ENCODE measurements at places on chromosomes 2 and 18.

GRCh38 chr2:99940963-99941362 is 201.4 kb downstream of the AFF3 start:
- no peak for DNase-seq

- no peak for DNase-seq
Observed at GRCh38 chr18:42018831-42019230, 63.8 kb downstream of the PIK3C3 start.

GRCh38 chr18:55395799-55396198 is 192.2 kb downstream of the TCF4 start:
- DNase-seq = no peak

- DNase-seq = no peak
Observed at GRCh38 chr18:54030434-54030833, 194.0 kb downstream of the MBD2 start.

GRCh38 chr2:234292205-234292961 is 204.5 kb downstream of the ARL4C start:
- DNase-seq = no peak

- no peak for DNase-seq
Observed at GRCh38 chr2:65605743-65606058, 173.3 kb upstream of the SPRED2 start.

DNA sequence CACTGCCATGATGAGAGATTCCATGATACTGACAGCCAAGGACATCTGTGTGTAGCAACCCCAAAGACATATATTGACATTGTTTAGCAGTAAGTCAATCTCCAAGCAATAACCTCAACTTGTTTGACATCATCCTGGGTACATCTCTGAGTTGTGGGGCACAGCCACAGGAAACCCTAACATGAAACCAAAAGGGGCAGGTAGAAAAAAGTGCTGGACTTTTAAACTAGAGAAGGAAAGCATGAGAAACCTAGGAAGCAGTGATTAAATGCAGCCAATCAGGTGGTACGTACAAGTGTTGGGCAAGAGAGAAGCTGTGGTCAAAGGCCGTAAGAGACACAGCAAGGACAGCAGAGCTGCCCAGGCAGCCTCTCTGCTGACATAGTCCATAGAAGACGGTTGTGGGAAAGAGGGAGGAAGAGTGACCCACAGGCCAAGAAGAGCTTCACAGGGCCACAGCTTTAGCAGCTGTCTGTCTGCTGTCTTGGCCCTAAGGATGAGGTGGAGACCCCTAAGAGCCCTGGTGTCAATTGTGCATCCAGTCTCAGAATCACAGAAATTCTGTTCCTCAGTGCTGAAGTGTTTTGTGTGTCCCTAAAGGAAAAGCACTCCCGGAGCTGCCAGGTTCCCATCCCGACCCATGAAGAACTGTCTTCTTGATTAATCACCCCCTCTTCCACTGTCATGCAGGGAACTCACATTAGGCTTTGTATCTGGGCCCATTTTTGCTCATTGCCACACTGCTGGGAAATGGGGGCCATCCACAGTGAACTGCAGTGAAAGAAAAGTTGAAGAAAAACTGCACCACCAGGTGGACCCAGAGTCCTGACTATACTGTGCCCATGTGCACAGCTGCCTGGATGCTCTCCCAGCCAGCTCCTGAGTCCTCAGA is 25.4 kb upstream of the CHN1 start:
- peak; percentile 59 for DNase-seq
